ENCODE measurements at places on chromosomes 1 and 21.

- no peak for DNase-seq
Observed at GRCh38 chr1:38489844-38490270, 369.7 kb downstream of the RRAGC start.

DNA sequence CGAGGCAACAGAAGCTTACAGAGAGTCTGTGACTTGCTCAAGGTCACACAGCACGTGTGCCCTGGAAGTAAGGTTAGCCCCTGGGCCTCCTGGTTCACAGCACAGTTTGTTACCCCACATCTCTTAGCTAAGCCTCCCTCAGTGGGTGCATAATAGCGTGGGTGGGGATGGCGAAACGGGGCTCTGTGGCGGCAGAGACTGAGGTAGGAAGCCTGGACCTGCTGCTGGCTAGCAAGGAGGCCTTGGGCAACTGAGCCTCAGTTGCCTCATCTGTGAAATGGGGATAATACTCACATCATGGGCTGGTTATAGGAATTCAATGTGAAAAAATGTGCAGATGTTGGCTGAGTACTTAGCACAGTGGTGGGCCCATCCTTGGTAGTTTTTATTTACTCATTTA is 596 bp downstream of the PADI4 start:
- DNase-seq: no peak

DNA sequence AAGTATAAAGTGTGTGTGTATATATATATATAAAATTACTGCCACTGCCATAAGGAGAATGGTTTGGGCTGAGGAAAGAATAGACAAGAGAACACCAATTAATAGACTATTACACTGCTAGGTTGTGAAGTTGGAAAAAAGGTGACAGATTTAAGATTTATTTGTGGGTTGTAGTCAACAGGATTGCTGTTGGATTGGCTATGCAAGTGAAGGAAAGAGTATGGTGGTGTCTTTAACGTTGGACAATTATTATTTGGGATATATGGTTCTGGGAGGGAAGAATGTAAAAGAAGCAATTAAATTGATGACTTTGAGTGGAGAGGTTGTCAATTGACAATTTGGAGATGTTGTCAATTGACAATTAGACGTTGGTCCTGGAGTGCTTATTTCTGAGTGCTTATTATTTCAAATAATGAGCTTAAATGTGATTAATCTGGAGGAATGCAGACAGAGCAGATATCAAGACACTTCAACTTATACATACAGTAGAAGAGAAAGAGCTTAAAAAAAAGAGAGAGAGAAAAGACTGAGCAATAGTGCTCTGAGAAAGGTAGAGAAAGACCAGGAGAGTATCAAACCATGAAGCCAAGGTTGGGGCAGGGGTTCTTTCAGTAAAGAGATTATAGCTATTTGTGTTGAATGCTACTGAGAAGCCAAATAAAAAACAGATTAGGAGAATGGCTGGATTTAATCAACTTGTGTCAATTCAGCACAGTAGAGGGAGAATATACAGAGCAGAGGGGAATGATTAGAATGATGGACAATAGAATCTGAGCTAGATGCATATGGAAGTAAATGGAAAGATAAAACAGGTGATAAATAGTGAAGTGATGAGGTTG is 9.7 kb downstream of the PTGS2 start:
- no peak for DNase-seq

DNA sequence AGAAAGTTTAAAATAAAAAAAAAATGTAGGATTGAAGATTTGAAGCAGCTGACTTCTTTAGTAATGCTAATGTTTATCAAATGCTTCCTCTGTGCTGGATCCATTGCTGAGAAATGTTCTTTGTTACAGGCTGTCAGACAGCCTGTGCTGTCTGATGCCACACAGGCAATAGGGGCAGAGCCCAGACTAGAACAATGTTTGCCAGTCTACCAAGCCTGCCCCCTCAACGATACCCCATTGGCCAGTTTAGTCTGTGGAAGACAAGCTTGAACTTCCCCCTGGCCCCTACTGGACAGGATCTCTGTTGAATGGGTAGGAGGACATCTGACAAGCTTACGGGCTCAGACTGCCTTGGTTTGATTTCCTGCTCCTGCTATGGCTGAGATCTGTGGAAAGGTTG is 79.4 kb downstream of the PAPPA2 start:
- DNase-seq: no peak

DNA sequence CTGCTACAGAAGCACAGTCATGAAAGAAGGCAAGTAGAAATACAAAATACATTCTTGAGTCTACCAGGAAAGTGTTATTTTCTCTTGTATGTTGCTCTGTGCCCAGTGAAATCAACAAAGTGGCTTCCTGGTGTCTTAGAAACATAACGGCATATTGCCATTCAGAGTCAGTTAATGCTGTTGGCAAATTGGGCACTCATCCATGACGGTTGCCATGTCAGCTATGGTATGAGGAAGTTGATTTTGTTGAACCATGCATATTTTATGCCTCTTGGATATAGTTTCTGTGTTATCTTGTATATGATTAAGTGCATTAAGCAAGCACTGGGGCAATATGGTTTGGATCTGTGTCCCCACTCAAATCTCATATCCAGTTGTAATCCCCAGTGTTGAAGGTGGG is 153.1 kb upstream of the CXADR start:
- DNase-seq: no peak

- DNase-seq: no peak
Observed at GRCh38 chr1:24540906-24541710, 14.8 kb upstream of the NCMAP start.

GRCh38 chr1:206883160-206883559 is 14.1 kb upstream of the IL24 start:
- no peak for DNase-seq

DNA sequence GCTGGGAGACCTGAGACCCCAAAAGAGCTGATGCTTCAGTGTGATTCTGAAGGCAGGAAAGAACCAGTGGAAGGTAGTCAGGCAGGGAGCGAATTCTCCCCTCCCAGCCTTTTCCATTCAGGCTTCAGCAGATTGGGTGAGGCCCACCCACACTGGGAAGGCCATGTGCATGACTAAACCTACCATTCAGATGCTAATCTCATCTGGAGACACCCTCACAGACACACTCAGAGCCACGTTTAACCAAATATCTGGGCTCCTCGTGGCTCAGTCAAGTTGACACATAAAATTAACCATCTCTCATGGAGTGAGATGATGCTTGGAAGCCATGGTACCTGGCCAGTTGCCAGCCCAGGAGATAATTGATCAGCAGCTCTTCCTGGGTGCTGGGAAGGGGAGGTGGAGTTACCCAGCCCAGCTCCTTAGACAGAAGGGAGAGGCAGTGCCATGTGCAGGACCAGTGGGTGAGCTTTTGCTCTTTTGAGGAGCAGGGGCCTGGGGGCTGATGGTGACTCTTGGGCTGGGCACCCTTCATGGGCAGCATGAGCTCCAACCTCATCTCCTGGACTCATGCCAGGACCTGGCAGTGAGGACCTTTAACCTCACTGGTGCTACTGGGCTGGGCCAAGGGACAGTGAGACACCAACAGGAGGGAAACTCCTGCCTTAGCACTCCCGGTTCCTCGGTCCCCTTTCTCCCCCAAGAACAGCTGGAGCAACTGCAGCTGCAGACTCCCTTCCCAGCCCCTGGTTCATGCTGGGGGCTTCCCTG is 89.0 kb upstream of the ACTL8 start:
- DNase-seq: no peak

- no peak for DNase-seq
Observed at GRCh38 chr1:107668762-107669161, 296.2 kb downstream of the VAV3 start.

DNA sequence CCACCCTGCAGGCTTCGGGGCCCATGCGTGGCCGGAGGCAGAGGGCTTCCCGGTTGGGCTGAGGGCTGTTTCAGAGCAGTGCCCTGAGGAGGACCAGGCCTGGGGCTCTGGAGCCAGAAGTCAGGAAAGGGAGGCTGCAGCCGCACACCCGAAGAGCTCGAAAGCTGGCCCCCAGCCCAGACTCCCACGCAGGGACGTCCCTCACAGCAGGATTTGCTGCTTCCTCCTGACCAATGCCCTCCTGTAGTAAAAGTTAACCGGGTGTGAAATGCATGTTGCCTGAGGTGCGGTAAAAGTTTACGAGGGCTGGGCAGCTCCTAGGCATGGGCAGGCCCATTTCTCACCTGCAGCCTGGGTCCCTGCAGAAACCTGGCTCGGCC is 101.5 kb upstream of the ARHGEF16 start:
- no peak for DNase-seq

DNA sequence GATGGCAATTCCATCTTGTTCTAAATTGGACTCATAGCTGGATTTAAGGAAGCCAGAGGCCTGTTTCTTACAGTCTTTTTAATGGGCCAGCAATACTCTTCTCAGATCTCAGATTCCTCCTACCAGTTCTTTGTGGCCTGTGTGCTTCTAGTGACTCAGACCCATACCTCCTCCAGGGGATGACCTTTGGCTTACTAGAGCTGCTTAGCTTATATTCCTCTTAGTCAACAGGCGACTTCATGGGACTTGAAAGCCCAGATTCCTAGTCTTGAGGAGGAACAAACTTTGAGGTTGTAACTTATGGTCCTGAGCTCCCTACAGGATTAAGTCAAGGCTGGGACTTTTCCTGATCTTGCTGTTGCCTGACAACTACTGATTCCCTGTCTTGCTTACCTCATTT is 12.4 kb upstream of the PAPPA2 start:
- no peak for DNase-seq

GRCh38 chr1:109717729-109718128 is 5.7 kb downstream of the GSTM5 start:
- no peak for DNase-seq

- DNase-seq: no peak
Observed at GRCh38 chr1:243216741-243217140, 38.3 kb downstream of the CEP170 start.

DNA sequence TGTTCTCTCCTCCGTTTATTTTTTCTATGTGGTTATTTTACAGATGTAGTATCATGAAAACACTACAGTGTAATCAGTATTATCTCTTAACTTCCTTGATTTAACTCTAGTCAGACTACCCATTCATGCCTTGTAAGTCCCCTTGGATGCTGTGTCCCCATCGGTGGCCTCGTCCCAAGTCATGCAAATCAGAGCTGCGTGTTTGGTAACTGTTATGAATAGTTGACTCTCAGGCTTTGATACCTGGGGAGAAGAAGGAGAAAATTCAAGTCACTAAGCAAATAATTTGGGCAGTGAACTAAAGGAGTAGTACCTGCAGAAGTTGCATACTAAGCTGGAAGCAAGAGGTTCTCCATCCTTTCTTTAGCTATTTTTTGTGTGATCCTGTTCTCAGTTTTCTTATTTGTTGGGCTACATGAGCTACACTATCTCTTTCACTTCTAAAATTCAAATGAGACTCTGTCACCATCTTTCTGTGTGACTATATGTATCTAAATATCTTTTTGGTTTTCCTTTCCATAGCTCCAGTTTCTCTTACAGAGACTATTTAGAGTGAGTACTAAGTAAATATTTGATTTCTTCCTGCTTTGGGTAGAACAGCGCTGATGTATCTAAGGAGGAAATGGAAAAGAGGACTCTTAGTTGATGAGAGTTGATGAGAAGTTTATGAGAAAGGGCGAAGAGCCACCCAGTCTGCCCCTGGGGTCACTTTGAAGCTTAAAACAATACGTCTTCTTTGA is 50.9 kb downstream of the VANGL2 start:
- DNase-seq: no peak

- no peak for DNase-seq
Observed at GRCh38 chr1:6233376-6233775, 2.4 kb downstream of the ICMT start.

DNA sequence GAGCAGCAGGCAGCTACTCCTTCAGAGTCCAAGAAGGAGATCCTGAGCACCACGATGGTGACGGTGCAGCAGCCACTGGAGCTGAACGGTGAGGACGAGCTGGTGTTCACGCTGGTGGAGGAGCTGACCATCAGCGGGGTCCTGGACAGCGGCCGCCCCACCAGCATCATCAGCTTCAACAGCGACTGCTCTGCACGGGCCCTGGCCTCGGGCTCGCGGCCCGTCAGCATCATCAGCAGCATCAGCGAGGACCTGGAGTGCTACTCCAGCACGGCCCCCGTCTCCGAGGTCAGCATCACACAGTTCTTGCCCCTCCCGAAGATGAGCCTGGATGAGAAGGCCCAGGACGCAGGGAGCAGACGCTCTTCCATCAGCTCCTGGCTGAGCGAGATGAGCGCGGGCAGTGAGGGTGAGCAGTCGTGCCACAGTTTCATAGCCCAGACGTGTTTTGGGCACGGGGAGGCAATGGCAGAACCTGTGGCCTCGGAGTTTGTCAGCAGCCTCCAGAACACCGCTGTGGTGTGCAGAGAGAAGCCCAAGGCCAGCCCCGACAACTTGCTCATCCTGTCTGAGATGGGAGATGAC is 531.8 kb downstream of the KIF26B start:
- DNase-seq: no peak

DNA sequence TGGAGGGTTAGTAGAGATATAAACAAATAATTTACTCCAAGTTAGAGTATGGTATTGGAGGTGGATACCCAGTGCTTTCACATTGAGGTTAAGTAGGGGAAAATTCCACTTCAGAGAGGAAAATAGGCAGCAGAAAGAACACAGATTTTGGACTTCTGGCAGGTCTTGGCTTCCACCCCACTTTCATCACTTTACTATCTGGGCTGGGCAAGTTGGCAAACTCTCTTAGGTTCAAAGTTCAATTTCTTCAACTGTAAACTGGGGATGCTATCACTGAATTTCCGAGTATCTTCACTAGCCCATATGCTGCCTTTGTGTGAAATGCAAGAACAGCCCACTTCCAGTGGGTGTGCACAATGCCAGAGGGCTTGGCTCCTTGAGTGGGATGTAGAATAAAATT is 214.9 kb downstream of the GABPA start:
- no peak for DNase-seq

GRCh38 chr21:29860346-29860745 is 79.5 kb downstream of the GRIK1 start:
- no peak for DNase-seq

DNA sequence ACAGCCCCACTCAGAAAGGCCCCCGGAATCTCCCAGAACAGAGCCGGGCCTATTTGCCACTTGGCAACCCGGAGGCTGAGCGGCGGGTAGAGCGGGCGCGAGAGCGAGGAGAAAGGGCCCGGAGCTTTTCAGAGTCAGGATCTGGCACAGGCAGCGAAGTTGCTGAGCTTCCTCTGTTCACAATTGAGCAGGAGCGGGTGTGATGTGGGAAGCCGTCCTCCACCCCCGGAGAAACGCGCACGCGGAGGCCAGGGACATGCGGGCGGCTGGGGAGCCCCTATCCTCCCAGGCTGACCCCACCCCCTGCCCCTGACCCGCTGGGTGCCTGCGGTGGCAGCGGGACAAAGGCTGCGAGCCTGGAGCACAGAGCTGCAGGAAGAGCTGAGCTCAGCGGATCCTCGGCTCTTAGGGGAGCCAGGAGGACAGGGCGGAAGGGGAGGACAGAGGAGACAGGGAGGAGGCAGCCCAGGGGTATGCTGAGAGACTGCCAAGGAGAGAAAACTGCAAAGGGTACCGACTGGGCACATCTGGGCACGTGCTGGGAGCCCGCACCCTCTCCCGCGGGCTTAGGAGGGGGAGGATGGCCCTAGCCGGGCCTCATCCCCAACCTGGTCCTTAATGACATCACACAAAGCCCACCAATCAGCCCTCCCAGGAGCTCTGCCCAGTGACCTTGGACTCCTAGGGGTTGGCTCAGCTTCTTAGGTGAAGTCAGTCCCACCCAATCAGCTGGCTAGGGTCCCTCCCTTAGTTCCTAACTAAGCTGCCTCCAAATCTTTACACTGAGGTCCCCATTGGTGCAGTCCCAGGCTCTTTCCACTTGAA is 9.3 kb downstream of the KIF21B start:
- no peak for DNase-seq

GRCh38 chr1:187622545-187622944 is 793.8 kb downstream of the PLA2G4A start:
- no peak for DNase-seq

Measured in stimulated activated CD8-positive, alpha-beta memory T cell treated with anti-CD3 and anti-CD28 coated beads, Interleukin-4, amount 100 ng/mL, for 1 hour (primary cell).